ENCODE measurements at places on chromosomes 2 and 18. TPM values are rescaled to one million over a fixed set of nuclear protein-coding genes. Genes with fewer than 3 reads are reported as not detected.

DNA sequence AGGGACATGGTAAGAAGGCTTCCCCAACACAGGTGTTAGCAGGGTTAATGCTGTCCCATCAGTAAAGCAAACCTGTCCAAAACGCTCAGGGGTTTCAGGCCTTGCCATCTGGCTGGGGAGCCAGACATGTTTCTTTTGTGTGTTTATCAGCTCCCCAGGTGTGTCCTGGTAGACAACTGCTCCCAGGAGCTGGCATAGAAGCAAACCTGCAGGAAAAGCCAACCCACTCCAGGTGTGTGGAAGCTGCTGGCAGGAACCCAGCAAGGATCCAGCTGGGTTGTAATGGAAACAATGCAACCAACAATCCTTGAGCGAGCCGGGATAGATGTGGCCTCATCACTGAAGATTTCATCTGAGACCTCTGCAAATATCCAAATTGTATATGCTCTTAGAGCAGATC, 123.1 kb downstream of the RAB3GAP1 start:
- no peaks in the 10 kb centered on the region for H3K27me3 ChIP-seq
- no peaks in the 10 kb centered on the region for H3K36me3 ChIP-seq
- no peak overlapping the region for H3K27ac ChIP-seq
- H3K4me1 ChIP-seq = no peaks in the 10 kb centered on the region

Gene NRP2
- 1.4 TPM for total RNA-seq

Gene MAP4K4
- total RNA-seq = 128 TPM

DNA sequence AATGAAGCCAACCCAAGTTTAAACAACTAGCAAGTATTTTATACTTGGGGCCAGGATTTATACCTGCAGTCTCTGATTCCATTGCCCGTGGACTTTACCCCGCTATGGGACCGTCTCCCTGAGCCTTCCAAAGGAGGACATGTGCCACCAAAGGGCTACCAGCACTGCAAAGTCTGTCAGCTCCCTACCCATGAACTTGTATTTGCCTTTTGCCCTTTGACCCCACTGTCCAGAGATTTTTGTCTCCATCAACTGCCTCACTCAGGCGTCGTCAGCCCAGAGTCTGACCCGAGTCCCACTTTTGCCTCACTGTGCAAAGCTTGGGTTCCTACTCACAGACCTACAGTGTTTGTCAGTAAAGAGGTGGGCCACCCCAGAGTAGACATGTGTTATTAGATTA, 40.6 kb downstream of the B3GNT2 start:
- H3K4me3 ChIP-seq = no peak overlapping the region
- H3K4me1 ChIP-seq = no peaks in the 10 kb centered on the region
- no peak overlapping the region for H3K27ac ChIP-seq
- no peaks in the 10 kb centered on the region for H3K36me3 ChIP-seq
- DNase-seq = no peak
- no peaks in the 10 kb centered on the region for H3K27me3 ChIP-seq

Gene KIF1A
- total RNA-seq = not detected

DNA sequence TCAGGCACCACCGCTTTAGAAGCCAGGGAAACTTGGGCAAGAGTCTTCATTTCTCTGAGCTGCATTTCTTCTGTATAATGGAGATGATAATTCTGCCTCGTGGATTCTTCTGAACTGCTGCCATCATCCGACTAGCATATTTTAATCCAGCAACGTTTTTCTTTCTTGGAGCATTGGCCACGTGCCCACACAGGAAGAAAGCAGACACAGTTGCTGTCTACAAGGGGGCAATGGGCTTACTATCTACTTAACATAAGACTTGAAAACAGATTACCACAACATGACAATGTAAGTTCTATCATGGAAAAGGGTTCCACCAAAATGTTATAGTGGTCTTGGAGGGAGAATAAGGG, 176.5 kb downstream of the FAM210A start:
- no peaks in the 10 kb centered on the region for H3K27me3 ChIP-seq
- no peaks in the 10 kb centered on the region for H3K4me1 ChIP-seq

All from naive thymus-derived CD4-positive, alpha-beta T cell (primary cell).